ENCODE measurements at places on chromosomes 13 and 19. TPM values are rescaled to one million over a fixed set of nuclear protein-coding genes. Genes with fewer than 3 reads are reported as not detected.
A peak's percentile ranks its signal among the peaks of the same experiment; 100 is the strongest.

- no peaks in the 10 kb centered on the region for H3K27me3 ChIP-seq
- H3K4me1 ChIP-seq: no peaks in the 10 kb centered on the region
- no peak for DNase-seq
- no peaks in the 10 kb centered on the region for H3K36me3 ChIP-seq
- H3K27ac ChIP-seq: no peak overlapping the region
These were observed 12.6 kb downstream of the SCEL start for GRCh38 chr13:77548095-77548494.

GRCh38 chr13:30043631-30043925, 193.2 kb upstream of the UBL3 start:
- H3K4me1 ChIP-seq: no peaks in the 10 kb centered on the region
- no peak for DNase-seq
- H3K27me3 ChIP-seq: no peaks in the 10 kb centered on the region

DNA sequence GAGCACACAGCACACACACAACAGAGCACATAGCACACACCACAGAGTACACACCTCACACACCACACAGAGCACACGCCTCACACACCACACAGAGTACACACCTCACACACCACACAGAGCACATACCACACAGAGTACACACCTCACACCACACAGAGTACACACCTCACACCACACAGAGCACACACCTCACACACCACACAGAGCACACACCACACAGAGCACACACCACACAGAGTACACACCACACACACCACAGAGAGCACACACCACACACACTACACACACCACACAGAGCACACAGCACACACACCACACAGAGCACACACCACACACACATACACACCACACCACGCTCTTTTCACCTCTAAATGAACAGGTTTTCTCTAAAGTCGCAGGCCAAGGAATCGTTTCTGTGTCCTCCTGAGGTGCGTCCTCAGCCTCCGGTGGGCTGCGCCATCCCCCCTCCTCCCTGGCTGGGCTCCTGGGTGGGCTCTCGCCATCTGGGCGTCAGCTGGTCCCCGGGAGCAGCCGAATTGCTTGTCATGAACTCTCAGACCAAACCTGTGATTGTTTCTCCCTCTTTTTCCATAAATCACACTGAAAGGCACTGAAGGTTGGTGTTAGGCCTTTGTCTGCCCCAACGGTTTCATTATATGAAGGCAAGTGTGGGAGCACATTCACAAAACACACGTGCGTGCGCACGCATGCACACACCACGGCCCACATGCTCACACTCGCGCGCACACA, 37.4 kb downstream of the TMEM255B start:
- no peaks in the 10 kb centered on the region for H3K27me3 ChIP-seq
- H3K36me3 ChIP-seq: no peaks in the 10 kb centered on the region
- DNase-seq: no peak
- H3K4me3 ChIP-seq: no peak overlapping the region
- H3K4me1 ChIP-seq: no peaks in the 10 kb centered on the region

DNA sequence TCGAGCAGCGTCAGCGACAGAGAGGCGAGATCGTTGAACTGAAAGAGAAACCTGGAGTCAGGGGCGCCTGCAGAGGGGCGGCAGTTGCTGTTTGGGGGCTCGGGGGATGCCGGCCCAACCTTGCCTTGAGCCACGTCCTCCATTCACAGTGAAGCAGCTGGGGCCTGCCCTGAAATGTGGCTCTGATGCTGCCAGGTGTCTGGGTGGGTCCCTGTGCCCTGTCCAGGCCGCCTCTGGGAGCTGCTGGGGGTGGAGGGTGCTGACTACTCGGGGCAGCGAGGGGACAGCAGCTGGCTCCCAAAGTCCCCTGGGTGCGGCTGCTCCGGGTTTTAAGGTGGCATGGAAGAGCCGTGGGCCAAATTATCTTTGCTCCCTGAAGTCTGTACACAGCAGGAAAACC, 17.7 kb upstream of the RANBP3 start:
- H3K4me1 ChIP-seq: no peaks in the 10 kb centered on the region
- H3K36me3 ChIP-seq: no peaks in the 10 kb centered on the region

DNA sequence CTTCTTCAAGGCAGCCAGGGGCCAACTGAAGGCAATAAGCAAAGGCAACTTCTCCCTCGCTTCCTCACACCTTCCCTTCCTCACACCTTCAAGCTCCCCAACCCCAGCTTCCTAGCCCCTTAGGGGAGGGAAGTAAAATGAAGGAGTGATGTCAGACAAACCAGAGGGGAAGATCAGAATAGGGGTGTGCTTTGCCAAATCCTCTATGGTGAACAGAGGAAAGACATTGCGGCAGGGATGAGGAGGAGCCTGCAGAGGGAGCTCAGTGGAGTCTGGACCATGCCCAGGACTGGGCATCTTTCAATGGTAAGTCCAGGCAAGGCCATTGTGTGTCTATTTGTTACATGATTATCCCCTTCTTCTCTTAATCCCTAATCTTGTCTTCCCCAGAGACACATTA, 164.0 kb downstream of the TSHZ3 start:
- no peak overlapping the region for H3K27ac ChIP-seq
- H3K27me3 ChIP-seq: no peaks in the 10 kb centered on the region
- H3K4me3 ChIP-seq: no peak overlapping the region
- H3K4me1 ChIP-seq: no peaks in the 10 kb centered on the region
- no peak for DNase-seq
- H3K36me3 ChIP-seq: no peaks in the 10 kb centered on the region

- H3K4me1 ChIP-seq: peaks cover 12% of the 10 kb centered on the region
- no peaks in the 10 kb centered on the region for H3K27me3 ChIP-seq
- peak overlapping the region; percentile 98 for H3K27ac ChIP-seq
- peak; percentile 55 for DNase-seq
- peak overlapping the region; percentile 96 for H3K4me3 ChIP-seq
These were observed 822 bp upstream of the ZBTB7A start for GRCh38 chr19:4067396-4068046.

- peak overlapping the region; percentile 37 for H3K4me3 ChIP-seq
- H3K36me3 ChIP-seq: no peaks in the 10 kb centered on the region
- no peaks in the 10 kb centered on the region for H3K4me1 ChIP-seq
- no peak for DNase-seq
- H3K27ac ChIP-seq: no peak overlapping the region
- no peaks in the 10 kb centered on the region for H3K27me3 ChIP-seq
These were observed 16.4 kb upstream of the ZNF331 start for GRCh38 chr19:53521373-53522202.

Gene SERTM1
- 54.1 TPM for total RNA-seq

Gene MRPL34
- total RNA-seq: 30.9 TPM

DNA sequence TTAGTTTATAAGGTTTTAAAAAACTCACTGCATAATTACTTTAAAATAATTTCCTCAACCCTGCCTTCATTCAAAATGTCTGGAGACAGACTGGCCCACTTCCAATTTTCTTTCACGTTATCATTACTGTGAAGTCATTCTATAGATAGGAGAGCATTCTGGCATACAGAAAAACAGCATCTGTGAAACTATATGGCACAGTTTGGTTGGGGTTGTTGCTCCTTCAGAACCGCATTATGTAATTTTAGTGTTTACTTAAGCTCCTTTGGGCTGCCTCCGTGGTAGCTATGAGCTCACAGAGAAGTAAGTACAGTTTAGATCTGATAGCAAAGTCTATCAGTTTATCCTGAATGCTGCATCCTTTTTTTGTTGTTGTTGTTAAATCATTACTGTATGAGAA, 104.3 kb downstream of the KCNRG start:
- H3K27ac ChIP-seq: no peak overlapping the region
- no peaks in the 10 kb centered on the region for H3K27me3 ChIP-seq
- no peaks in the 10 kb centered on the region for H3K36me3 ChIP-seq
- DNase-seq: no peak

Gene KLK1
- total RNA-seq: not detected

Gene PEAK3
- total RNA-seq: not detected

Gene CEACAM3
- not detected for total RNA-seq

DNA sequence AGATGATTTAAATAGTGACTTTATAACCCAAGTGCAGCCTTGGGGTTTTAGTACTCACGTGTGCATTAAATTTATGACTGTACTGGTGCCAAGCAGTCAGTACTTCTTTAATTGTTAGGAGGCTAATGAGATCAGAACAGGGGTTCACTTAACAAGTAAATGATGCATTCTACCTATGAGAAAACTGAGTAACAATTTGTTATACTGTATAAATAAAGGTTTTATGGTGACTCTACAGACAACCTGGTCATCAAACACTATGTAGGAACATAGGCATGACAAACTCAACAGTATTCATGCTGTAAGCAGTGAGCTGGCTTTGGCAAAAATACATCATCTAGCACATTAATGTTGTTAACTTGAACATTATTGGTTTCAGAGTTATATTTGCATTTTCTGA, 75.6 kb downstream of the UBL3 start:
- H3K27me3 ChIP-seq: no peaks in the 10 kb centered on the region
- H3K4me3 ChIP-seq: no peak overlapping the region
- DNase-seq: no peak
- H3K4me1 ChIP-seq: no peaks in the 10 kb centered on the region

DNA sequence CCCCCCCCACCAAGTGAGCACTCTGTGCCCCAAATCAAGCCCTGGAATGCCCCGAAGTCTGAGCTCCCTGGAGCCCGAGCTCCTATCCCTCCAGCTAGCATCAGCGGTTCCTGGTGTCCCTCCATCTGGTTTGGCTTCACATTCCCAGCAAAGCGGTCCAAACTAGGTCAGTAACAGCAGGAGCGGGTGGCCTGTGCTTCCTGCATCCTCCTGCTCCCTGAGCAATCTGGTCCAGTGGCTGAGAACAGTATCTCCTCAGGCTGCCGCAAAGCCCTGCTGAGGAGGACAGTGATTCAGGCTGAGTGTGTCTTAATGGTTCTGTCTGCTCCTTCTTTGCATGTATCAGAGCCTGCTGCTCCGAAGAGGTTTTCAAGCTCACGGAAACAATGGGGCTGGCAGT, 25.9 kb downstream of the RASL11A start:
- no peak overlapping the region for H3K27ac ChIP-seq
- no peak for DNase-seq
- H3K36me3 ChIP-seq: no peaks in the 10 kb centered on the region
- no peaks in the 10 kb centered on the region for H3K4me1 ChIP-seq

Gene GDF15
- total RNA-seq: 13.1 TPM

DNA sequence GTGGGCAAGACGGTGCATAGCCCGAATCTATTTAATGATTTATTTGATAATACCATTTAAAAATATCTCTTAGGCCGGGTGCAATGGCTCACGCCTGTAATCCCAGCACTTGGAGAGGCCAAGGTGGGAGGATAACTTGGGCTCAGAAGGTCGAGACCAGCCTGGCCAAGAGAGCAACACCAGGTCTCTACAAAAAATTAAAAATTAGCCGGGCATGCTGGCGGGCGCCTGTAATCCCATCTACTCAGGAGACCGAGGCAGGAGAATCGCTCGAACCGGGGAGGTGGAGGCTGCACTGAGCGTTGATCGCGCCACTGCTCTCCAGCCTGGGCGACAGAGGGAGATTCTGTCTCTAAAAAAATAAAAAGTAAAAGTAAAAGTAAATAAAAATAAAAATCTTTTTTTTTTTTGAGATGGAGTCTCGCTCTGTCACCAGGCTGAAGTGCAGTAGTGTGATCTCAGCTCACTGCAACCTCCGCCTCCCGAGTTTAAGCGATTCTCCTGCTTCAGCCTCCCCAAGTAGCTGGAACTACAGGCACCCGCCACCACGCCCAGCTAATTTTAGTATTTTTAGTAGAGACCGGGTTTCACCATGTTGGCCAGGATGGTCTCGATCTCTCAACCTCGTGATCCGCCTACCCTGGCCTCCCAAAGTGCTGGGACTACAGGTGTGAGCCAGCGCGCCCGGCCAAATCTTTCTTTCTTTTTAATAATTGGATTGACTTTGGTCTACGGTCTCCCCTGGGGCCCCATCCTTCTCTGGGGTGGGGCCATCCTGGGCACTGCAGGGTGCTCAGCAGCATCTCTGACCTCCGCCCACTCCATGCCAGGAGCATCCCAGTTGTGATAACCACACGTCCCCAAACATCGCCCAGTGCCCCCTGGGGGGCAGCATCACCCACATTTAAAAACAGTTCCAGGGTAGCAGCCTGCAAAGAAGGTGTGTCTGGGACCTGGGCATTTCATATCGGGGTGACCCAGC, 90.7 kb downstream of the GNG7 start:
- no peak overlapping the region for H3K4me3 ChIP-seq
- peak overlapping the region; percentile 88 for H3K27ac ChIP-seq
- H3K27me3 ChIP-seq: no peaks in the 10 kb centered on the region
- no peak for DNase-seq
- H3K4me1 ChIP-seq: no peaks in the 10 kb centered on the region

DNA sequence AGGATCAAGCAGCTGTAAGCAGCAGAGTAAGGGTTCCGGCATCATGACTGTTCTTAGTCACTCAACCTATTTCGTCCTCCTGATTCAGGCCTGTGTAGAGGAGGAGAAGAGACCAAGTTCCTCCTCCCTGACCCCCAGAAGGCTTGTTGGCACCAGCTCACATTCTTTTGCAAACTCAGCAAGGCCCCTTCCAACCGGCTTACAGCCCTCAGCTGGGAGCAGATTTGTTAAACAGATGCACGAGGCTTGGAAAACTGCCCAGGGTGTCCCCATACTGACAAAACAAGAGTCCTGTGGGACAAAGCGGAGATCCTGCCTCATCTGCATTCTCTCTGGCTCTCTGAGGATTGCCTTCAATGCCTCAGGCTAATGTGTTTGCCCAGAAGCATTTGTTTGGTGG, 113.2 kb upstream of the SOX21 start:
- no peaks in the 10 kb centered on the region for H3K36me3 ChIP-seq
- H3K4me1 ChIP-seq: no peaks in the 10 kb centered on the region
- no peak overlapping the region for H3K27ac ChIP-seq

DNA sequence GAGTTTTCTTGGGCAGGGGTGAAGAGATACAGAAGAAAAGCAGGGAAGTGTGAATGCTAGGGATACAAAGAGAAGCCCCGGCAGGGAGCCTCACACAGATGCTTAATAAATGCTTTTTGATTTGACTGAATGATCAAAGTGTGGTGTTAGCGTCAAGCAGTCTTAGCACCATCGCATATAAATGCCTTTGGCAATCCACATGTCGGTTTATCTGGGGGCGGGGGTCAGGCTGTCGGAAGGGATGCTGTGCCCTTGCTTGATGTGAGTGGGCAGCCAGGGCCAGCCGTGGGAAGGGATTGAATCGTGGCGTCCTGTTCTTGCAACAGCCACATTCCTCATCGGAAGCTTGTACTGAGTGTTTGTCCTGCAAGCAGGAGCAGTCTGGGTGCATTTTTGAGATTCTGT, 173.1 kb downstream of the LACC1 start:
- H3K4me1 ChIP-seq: no peaks in the 10 kb centered on the region
- peak overlapping the region; percentile 69 for H3K27ac ChIP-seq
- DNase-seq: peak; percentile 30
- H3K27me3 ChIP-seq: no peaks in the 10 kb centered on the region
- H3K36me3 ChIP-seq: no peaks in the 10 kb centered on the region

All from uterus (tissue), 4 donors.